ENCODE measurements at places on chromosomes 12 and 14.

DNA sequence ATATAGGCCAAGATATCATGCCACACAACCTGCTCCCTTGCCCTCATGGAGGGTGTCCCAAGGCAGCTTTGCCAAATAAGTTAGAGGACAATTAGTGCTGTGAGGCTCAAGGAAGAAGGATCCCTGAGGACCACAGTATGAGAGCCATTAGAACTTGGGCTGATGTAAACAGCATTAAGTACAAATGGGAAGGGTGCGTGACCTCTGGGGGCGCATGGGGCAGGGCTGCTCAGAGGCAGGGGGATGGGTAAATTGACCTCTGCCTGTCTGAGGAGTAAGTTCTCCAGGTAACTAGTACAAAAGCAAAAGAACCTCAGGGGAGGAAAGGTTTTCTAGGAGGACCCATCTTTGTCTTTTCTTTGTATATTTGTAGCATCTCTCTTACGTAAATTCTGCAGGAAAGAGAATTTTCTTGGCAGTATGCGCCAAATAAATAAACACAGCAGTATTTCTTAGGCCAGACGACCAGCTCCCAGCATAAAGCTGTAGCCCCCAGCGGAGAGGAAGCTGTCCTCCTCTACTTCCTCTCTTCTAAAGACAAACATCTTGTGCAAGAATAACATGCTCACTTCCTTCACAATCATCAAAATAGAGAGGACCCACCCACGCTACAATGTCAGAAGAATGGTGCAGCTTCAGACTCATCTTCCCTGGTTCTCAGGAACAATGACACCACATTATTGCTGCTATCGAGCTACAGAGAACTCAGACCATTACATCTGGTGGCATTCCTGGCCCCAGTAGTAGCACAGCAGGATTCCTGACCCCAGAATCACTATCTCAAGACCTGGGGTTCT, 16.4 kb upstream of the VWF start:
- no peak for DNase-seq

DNA sequence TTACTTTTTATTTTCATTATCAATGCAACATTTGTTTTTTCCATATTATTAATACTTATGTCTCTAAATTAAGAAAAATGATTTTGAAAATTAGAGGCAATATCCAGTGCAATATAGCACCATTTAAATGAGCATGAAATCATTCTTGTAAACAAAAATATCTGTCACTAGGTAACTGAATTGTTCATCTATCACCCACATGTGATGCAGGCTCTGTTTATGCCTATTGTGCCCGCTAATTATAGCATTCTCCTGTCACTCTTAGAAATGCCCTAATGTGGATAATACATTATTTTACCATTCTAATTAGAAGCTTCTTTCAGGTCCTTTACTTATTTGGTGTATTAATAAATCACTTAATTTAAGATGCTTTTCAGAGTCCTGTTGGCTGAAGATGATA, 1332.4 kb downstream of the AACS start:
- DNase-seq: no peak

- DNase-seq: no peak
Measured at GRCh38 chr12:72286526-72286925, 14.4 kb downstream of the TRHDE start.

- no peak for DNase-seq
Measured at GRCh38 chr14:61254808-61255526, 26.2 kb downstream of the TMEM30B start.

GRCh38 chr14:24032727-24033418, 18.9 kb upstream of the CARMIL3 start:
- no peak for DNase-seq

- no peak for DNase-seq
Measured at GRCh38 chr12:116381744-116382685, 104.5 kb upstream of the MED13L start.

DNA sequence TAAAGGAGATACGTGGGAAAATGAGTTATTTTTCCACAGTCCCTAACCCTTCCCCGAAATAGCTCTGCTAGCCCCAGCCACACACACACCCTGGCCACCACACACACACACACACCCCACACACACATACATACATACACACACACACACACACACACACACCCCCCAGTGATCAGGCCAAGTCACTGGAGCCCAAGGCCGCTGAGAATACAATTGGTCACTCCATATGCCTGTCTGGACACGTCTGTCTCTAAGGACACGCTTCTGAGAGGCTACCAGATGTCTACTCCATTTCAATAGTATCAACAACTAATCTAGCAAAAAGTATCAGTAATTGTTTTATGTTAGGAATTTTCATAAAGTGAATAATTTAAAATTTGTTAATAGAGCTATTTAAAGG, 13.0 kb upstream of the DIABLO start:
- no peak for DNase-seq

DNA sequence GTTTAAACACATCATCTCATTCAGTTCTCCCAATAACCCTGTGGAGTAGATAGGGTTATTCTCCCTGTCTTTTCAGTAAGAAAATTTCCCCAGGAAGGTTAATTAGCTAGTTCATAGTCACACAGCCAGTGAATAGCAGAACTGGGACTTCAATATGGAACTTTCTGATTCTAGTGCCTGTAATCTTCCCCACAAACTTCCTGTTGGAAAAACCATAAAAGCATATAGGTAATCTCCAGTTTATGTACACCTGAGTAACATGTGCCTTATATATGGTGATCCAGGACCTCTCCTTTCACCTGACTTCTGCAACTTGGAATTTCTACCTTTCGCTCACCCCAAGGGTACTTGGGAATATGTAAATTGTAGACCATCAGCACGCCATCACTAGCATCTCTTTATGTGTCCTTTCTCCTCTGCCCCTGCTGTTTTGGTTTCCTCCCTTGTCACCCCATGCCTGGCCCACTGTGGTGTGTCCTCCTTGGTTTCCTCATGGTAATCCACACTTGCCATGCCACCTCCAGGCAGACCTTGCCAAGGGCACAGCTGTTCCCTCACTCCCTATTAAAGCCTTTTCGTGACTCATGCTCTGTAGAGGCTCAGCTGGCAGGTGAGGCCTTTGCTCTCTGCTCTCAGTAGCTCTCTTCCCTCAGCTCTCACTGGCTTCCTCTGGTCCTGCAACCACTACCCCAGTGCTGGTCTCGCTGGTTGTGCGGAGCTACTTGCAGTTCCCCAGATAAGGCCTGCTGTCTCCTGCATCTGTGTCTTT, 16.7 kb downstream of the TBC1D30 start:
- DNase-seq: no peak

- DNase-seq: no peak
Measured at GRCh38 chr14:64828071-64828470, 51.6 kb downstream of the SPTB start.

DNA sequence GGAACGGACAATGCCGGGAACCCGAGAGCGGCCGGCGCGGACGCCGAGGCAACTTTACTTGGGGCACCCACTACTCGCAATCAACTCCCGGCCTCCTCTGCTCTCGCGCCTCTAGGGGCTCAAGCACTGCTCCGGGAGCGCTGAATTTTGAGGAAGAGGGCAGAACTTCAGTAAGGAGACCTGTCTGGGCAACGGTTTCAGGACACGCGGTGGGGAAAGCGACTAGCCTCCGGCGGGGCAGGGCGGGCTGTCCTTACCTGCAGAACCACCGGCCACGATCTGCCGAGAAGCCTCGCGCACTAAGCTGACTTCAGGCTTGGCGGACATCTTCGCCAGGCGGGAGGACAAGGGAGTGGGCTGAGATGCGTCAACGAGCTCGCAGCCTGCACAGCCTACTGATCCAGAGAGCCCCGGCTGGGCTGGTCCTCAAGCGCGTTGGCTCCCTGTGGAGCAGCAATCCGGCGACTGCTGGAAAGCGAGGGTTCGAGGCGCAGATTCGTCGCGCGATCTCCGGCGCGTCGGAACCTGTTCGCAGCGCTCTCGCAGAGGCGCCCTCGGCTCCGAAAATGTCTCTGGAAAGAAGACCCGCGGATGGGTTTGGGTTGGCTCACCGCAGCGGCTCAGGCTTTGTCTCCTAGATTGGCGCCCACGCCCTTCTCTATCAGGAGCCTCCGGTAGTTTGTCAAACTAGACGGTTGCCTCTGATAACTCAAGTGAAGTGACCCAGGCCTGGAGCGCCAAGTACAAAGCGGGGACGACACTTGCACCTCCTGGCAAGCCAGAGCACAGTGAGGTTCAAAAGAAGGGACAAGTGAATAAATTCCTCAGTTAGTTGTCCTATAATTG, at the start of gene SLC25A21:
Gene SLC25A21 (minus strand): TSS at position 583 of the 846 bp plus-strand sequence.
- DNase-seq: peak; percentile 29

DNA sequence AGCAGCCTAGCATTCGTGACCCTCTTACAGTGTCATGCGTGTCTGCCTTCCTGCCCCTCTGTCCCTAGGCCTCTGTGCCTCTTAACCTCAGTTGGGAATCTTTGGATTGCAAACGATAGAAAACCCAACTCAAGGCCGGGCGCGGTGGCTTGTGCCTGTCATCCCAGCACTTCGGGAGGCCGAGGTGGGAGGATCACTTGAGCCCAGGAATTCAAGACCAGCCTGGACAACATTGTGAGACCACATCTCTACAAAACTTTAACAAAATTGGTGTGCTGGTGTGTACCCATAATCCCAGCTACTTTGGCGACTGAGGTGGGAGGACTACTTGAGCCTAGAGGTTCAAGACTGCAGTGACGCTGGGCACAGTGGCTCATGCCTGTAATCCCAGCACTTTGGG, 36.7 kb downstream of the TMEM120B start:
- no peak for DNase-seq

GRCh38 chr14:39641224-39641623, 209.0 kb upstream of the FBXO33 start:
- DNase-seq: no peak

GRCh38 chr14:94203473-94204210, 29.5 kb downstream of the PPP4R4 start:
- DNase-seq: no peak

DNA sequence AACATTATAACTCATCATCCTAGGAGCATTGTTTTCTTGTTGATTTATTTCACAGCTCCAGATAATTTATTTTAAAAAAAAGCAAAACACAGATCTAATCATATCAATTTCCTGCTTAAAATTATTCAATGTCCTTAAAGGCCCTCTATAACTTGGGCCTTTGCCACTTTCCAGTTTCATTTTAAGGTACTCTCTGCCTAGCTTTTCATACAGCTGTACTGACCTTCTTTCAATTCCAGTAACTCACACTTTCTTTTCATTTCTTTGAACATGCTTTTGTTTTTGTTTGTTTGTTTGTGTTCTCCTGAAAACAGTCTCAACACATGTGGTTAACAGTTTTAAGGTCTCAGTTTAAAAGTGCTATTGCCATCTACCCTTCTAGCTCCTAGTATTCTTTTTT, 281.9 kb downstream of the ACSS3 start:
- DNase-seq: no peak

- DNase-seq: no peak
Measured at GRCh38 chr12:101862245-101862644, 15.1 kb upstream of the DRAM1 start.
